ENCODE measurements at places on chromosomes 5 and 9.

GRCh38 chr9:36217256-36217968, 26.7 kb downstream of the CLTA start:
- no peak for DNase-seq

- DNase-seq, result no peak
Observed at GRCh38 chr5:160651692-160652645, 200.0 kb downstream of the ATP10B start.

DNA sequence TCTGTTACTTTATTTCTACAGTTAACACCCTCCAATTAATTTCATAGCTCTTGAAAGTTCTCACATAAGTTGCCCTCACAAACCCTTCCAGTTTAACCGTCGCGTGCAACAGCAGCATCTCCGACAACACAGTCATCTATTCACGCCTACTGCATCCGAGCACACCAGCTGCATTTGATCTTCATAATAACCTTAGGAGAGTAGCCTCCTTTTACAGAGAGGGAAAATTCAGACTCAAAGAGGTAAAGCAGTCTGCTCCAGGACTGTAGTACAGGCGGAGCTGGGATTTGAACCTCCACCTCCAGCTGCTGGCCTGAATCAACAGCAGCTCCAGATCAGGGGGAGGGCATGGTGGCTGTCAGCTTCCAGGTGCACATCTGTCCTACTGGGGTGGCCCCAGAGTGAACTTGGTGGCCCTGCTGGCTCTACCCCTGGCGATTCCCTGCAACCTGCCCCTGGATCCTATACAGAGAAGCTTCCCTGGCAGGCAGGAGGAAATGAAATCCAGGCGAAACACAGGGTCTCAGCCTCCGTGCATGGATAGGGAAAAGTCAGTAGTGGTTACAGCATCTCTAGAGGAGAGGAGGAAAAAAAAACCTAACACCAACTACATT, 71.6 kb upstream of the UNC5A start:
- DNase-seq, result no peak

GRCh38 chr5:77773734-77774280, 2.3 kb downstream of the TBCA start:
- no peak for DNase-seq

DNA sequence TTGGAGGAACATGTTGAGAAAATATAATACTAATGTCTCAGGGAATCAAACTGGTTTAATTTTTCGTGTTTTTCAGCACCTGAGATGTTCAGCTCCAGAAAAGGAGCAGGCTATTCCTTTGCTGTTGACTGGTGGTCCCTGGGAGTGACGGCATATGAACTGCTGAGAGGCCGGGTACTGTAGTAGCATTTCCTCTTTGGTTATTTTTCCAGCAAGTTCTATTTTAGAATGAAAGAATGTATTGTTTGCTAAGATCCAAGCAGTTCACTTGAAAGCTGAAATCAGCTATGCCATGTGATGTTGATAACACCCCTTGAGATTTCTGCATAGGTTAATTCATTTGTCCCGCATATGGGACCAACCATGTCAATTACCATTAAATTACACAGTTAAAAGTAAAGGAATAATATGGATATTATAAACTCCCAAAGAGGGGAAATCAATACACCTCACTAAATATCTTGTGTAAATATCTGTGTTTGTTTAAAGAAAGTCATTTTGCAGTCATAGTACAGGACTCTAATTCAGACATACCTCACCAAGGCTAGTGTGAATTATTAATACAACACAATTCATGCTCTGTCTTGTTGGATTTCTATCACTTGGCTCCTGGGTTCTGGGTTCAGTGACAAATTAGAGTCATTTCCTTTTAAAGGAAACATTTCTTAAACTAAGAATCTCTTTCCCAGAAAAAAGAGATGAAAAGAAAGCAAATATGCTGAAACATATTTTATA, 126.8 kb downstream of the STK32A start:
- DNase-seq, result no peak

- DNase-seq, result peak; percentile 57
Observed at GRCh38 chr9:84711936-84712335, 42.4 kb downstream of the NTRK2 start.

- DNase-seq, result no peak
Observed at GRCh38 chr5:132592521-132592920, 35.7 kb downstream of the RAD50 start.

GRCh38 chr9:4538107-4538506, 47.8 kb downstream of the SLC1A1 start:
- DNase-seq, result no peak

GRCh38 chr5:38780945-38781344, 64.9 kb upstream of the OSMR start:
- peak; percentile 76 for DNase-seq

DNA sequence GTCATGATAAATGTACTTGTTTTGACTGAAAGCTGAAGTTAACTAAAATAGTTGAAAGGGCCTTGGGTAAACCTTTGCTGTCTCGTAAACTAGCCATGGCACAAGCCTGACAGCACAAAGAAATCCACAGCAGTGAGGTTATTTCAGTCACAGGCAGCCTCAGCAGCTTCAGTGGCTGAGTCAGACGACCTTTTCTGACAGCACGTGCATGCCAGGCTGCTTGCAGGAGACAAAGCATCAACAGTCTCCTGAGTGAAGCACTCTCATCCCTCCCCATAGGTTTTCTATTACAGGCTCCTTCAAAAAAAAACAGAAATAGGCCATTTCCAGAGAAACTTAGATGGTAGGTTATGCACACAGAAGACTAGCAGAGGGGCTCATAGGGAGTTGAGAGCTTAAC, 34.6 kb downstream of the OXCT1 start:
- peak; percentile 49 for DNase-seq

DNA sequence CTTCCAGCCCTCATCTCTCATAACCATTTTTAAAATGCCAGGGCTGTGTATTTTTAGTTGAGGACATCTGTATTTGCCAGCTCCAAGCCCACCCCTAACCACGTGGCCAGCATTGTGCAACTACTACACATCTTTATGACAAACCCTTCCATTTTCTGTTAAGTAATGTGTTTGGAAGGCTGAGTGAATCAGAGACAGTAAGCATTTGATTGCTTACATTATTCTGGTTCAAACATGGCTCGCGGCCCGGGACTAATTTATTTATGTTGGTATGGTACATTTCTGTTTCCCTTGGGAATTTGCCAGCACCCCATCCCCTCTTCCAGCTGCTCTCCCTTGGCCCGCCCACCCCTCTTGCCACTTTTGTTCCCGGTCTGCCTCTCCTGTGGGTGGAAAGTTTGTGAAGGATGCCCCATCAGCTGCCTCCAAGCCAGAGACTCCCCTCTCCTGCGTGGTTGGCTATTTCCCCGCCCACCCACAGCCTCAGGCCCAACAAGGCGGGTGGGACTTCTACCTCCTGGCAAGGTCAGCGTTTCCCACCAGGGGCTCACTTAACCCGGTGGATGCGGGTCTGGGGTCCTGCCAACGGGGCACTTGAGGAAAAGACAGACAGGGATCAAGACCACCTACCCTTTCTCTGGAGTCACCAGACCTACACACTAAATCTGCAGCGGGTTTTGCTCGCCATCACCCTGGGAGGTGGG, 162.2 kb downstream of the HSD17B3 start:
- DNase-seq, result peak; percentile 92

GRCh38 chr5:54013556-54014194, 296.7 kb downstream of the ARL15 start:
- DNase-seq, result no peak

DNA sequence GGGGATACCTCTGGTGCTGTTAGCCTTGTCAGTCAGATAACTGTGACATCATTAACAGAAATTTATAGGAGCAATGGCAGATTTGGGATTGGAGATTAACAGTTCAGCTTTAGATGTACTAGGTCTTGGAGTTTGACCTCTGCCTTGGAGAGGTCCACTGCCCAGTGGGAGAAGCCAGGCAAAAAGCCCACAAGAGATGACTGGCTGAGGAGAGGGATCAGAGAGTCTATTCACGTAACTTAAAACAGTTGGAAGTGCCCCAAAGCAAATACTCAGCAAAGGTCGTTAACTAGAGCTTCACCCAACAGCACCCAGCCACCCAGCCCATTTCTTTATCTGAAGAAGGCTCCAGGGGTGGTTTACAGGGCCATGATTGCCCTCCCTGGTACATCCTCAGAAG, 232.7 kb upstream of the PPP1R2B start:
- no peak for DNase-seq

- DNase-seq, result no peak
Observed at GRCh38 chr9:126872516-126872915, 12.1 kb downstream of the ZBTB34 start.

DNA sequence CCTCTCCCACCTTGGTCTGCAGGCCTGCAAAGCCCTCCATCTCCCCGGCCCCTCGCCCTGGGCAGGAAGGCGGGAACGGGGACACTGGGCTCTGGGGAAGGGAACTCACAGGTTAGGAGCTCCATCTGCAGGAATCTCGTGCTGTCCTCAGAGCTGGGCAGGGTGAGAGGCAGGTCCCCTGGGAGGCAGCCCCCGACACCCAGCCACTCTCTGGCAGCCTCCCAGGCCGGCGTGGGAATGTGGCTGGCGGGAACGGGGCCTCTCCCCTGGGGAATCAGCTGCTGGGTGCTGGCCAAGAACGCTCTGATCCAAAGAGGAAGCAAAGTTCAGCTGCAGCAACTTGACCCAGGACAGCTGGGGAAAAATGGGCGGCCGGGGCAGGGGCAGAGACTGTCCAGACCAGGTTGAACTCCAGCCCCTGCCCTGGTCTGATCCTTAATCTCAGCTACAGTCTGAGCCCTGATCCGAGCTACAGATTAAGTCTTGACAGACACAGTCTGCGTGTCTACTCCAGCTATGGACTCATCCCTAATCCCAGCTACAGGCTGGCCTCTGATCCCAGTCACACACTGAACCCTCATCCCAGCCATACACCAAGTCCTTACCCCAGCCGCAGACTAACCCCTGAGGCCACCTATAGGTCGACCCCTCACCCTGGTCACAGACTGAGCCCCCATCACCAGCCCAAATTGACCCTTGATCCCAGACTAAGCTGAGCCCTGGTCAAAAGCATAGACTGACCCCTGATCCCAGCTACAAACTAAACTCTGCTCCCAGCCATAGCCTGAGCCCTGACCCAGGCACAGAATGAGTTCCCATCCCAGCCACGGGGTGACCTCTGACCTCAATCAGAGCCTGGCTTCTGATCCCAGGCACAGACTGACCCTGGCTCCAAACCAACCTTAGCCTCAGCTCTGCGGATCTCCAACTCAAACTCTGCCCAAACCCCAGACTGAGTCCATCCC, 37.3 kb upstream of the EGFL7 start:
- DNase-seq, result peak; percentile 72

DNA sequence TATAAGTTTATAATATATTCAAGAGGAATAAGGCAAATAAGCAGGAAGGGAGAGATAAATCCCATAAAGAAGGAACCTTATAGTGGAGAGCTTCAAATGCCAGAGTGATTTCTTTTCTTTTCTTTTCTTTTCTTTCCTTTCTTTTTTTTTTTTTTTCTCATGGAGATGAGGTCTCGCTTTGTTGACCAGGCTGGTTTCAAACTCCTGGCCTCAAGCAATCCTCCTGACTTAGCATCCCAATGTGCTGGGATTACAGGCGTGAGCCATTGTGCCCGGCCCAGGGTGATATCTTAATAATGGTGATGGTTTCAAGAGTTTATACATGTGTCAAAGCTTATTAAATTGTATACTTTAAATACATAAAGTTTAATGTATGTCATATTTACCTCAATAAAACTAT, 19.6 kb upstream of the FOCAD start:
- no peak for DNase-seq

DNA sequence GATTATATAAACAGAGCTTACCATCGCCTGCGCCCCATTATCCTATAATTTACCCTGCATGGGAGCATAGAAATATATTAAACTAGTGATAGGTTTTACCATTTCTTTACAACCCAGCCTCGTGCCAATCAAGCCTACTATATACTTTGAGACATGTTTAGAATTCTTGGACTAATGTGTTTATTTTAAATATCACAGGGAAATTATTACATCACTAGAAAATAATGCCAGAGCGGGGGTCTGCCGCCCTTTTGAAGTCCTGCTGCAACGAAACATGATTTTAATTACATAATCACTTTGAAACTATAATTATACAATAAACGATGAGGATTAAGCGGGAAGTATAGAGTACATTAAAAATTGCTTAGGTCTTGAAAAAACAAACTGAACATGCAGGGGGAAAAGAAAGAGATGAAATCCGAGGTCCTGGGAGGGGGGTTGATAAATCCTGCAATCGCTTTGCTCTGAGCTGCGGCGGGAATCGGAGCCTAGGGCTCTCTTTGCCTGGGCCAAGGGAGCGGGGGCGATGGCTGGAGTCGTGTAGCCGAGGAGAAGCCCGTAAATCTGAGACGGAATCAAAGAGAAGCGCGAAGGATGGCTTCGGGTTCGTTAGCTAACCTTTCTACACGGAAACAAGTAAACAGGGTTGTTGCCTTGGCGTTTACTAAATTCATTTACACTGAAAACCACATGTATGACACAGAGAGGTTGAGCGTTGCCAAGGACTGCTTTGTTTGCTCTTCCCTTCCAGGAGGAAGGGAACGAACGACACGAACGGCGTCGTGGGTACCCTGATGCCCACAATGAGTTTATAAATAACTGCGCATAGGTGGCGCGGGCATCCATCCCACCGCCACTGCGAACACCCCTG, 127.6 kb downstream of the TMEM174 start:
- peak; percentile 58 for DNase-seq

GRCh38 chr5:181087309-181087708, 43.7 kb downstream of the OR2V1 start:
- DNase-seq, result no peak

- no peak for DNase-seq
Observed at GRCh38 chr5:35183556-35183955, 46.7 kb downstream of the PRLR start.

DNA sequence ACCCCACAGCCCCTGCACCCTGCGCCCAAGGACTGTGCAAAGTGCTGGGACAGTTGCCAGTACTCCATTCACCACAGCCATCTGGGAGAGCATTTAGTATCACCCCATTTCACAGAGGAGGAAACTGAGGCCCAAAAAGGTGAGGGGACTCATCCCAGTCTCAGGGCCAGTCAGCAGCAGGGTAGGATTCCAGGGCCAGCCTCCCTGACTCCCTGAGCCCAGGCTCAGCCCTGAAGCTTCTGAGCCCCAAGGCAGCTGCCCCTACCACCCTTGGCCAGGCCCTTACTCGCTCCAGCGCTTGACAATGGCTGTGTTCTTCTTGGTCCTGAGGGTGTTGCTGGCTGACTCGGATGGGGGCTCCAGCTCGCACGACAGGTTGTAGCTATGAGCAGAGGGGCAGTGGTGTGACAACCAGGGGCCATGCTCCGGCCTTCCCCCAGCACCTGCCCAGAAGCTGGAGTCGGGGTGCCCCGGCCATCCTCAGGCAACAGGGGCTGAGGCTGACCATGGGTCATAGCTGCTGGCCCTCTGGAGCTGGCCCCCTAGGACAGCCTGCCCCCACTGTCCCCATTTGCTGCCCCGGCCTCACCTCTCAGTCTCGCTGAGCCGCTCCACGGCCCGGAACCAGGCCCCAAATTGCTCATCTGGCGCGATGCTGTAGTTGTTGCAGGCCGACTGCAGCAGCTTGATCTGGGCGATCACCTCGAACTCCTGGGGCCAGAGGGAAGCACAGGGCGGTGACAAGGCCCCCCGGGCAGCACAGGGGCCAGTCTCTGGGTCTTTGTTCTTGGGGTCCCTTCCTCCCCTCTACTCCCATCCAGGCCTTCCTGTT, 18.6 kb downstream of the RALGDS start:
- DNase-seq, result no peak

Data from tongue (tissue), 3 donors.